Kidney (tissue), 22 donors: ENCODE measurements at places on chromosomes 16 and 17. TPM values are rescaled to one million over a fixed set of nuclear protein-coding genes. Genes with fewer than 3 reads are reported as not detected.

KRTAP9-2 gene
- total RNA-seq, result not detected

CSH2 gene
- total RNA-seq, result not detected

SMIM36 gene
- total RNA-seq, result not detected

HOXB4 gene
- total RNA-seq, result 22.6 TPM

GPR179 gene
- total RNA-seq, result not detected

ZNF267 gene
- total RNA-seq, result 18.3 TPM

SLC13A2 gene
- total RNA-seq, result 1.1 TPM

CACNG3 gene
- total RNA-seq, result not detected

TMEM238L gene
- 0.47 TPM for total RNA-seq

HIGD1B gene
- 2.2 TPM for total RNA-seq

GRCh38 chr16:69848637-69849545 lies 86.8 kb downstream of the WWP2 start:
- peak; percentile 69 for DNase-seq
- no peaks in the 10 kb centered on the region for H3K36me3 ChIP-seq
- H3K27me3 ChIP-seq, result no peaks in the 10 kb centered on the region
- H3K4me1 ChIP-seq, result no peaks in the 10 kb centered on the region

GRCh38 chr17:40485851-40486521 lies 15.4 kb downstream of the TNS4 start:
- no peak overlapping the region for H3K27ac ChIP-seq
- H3K4me3 ChIP-seq, result no peak overlapping the region
- H3K4me1 ChIP-seq, result peaks cover 6% of the 10 kb centered on the region
- no peaks in the 10 kb centered on the region for H3K27me3 ChIP-seq
- H3K36me3 ChIP-seq, result no peaks in the 10 kb centered on the region
- peak; percentile 79 for DNase-seq

DNA sequence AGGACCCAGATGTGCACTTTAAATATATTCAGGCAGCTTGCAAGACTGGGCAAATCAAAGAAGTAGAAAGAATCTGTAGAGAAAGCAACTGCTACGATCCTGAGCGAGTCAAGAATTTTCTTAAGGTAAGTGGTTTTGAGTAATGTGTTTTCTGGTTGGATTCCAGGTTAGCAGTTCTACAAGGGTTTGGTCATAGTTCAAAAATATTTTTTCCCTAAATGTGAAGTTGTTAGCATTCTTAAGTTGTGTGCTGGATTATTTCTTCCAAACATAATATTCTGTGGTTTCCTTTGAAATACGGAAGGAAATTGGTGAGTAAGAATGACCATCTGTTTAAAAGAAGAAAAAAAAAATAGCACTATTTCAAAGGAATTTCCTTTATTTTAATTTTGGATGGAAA lies 38.4 kb downstream of the PTRH2 start:
- no peak overlapping the region for H3K4me3 ChIP-seq
- H3K4me1 ChIP-seq, result peaks cover 34% of the 10 kb centered on the region
- DNase-seq, result peak; percentile 42
- H3K36me3 ChIP-seq, result peaks cover 34% of the 10 kb centered on the region
- H3K27ac ChIP-seq, result peak overlapping the region; percentile 67

- no peaks in the 10 kb centered on the region for H3K27me3 ChIP-seq
- DNase-seq, result no peak
- no peaks in the 10 kb centered on the region for H3K36me3 ChIP-seq
- no peak overlapping the region for H3K4me3 ChIP-seq
Observed at GRCh38 chr16:82876951-82877350, 250.2 kb downstream of the CDH13 start.

- H3K27ac ChIP-seq, result no peak overlapping the region
- peaks cover 24% of the 10 kb centered on the region for H3K4me1 ChIP-seq
- peaks cover 9% of the 10 kb centered on the region for H3K36me3 ChIP-seq
- no peak for DNase-seq
- H3K4me3 ChIP-seq, result peak overlapping the region; percentile 33
Observed at GRCh38 chr17:82050761-82051641, 610 bp downstream of the RFNG start.

GRCh38 chr17:76872221-76872873 lies 4.1 kb downstream of the MGAT5B start:
- DNase-seq, result no peak
- no peaks in the 10 kb centered on the region for H3K36me3 ChIP-seq
- no peaks in the 10 kb centered on the region for H3K4me1 ChIP-seq

- DNase-seq, result no peak
- no peaks in the 10 kb centered on the region for H3K36me3 ChIP-seq
- H3K4me3 ChIP-seq, result no peak overlapping the region
- H3K27ac ChIP-seq, result peak overlapping the region; percentile 47
- no peaks in the 10 kb centered on the region for H3K27me3 ChIP-seq
- peaks cover 14% of the 10 kb centered on the region for H3K4me1 ChIP-seq
Observed at GRCh38 chr17:55730808-55731207, 8.1 kb upstream of the TMEM100 start.

DNA sequence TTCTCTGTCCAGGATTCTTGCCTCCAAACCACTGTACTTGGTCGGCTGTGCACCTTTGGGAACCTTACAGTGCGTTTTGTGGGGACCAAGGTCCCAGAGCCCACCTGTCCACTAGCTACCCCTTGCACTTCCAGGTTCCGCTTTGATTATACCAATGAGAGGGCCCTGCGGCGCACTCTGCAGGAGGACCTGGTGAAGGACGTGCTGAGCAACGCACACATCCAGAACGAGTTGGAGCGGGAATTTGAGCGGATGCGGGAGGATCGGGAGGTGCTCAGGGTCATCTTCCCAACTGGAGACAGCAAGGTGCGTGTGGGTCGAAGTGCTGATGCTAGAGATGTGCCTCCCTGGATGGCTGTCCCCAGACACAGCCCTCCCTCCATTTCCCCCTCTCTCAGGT lies 18.8 kb downstream of the POLR2A start:
- H3K4me3 ChIP-seq, result no peak overlapping the region
- H3K27ac ChIP-seq, result no peak overlapping the region
- H3K27me3 ChIP-seq, result no peaks in the 10 kb centered on the region
- no peaks in the 10 kb centered on the region for H3K4me1 ChIP-seq

- peak overlapping the region; percentile 45 for H3K27ac ChIP-seq
- no peaks in the 10 kb centered on the region for H3K36me3 ChIP-seq
- H3K27me3 ChIP-seq, result no peaks in the 10 kb centered on the region
- peak; percentile 23 for DNase-seq
- no peak overlapping the region for H3K4me3 ChIP-seq
Observed at GRCh38 chr16:8788578-8789172, 8.8 kb downstream of the TMEM186 start.

DNA sequence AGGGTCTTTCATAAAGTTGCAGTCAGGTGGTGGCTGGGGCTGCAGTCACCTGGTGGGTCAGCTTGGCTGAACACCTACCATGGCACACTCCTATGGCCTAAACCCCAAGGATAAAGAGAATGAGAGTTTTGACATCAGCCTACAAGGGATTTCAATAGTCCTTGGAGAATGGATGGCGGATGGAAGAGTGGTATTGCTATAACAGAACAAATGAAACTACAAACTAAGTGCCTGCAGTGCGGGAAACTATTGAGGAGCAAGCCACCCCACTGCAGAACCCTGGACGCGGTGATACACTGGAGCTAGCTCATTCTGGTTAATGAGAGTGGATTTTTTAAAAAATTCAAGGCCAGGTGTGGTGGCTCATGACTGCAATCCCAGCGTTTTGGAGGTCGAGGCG lies 3.0 kb upstream of the PRPSAP2 start:
- no peak overlapping the region for H3K4me3 ChIP-seq
- no peaks in the 10 kb centered on the region for H3K36me3 ChIP-seq
- DNase-seq, result no peak
- no peaks in the 10 kb centered on the region for H3K4me1 ChIP-seq
- H3K27me3 ChIP-seq, result no peaks in the 10 kb centered on the region

- H3K4me3 ChIP-seq, result peak overlapping the region; percentile 49
- peak; percentile 97 for DNase-seq
- peaks cover 28% of the 10 kb centered on the region for H3K36me3 ChIP-seq
- H3K4me1 ChIP-seq, result peaks cover 5% of the 10 kb centered on the region
- H3K27me3 ChIP-seq, result no peaks in the 10 kb centered on the region
Observed at GRCh38 chr17:8226536-8227237, 16.3 kb upstream of the AURKB start.

- peaks cover 2% of the 10 kb centered on the region for H3K27me3 ChIP-seq
- peak overlapping the region; percentile 77 for H3K4me3 ChIP-seq
- H3K27ac ChIP-seq, result peak overlapping the region; percentile 90
- H3K36me3 ChIP-seq, result no peaks in the 10 kb centered on the region
- H3K4me1 ChIP-seq, result no peaks in the 10 kb centered on the region
Observed at GRCh38 chr17:42422412-42422957, 571 bp downstream of the CAVIN1 start.

- H3K36me3 ChIP-seq, result no peaks in the 10 kb centered on the region
- no peak for DNase-seq
- H3K27ac ChIP-seq, result no peak overlapping the region
- H3K4me3 ChIP-seq, result no peak overlapping the region
Observed at GRCh38 chr16:15803618-15804017, 53.2 kb downstream of the MYH11 start.

GRCh38 chr16:54509456-54509855 lies 222.9 kb upstream of the IRX3 start:
- no peak overlapping the region for H3K27ac ChIP-seq
- no peak for DNase-seq
- no peaks in the 10 kb centered on the region for H3K4me1 ChIP-seq
- H3K4me3 ChIP-seq, result no peak overlapping the region
- no peaks in the 10 kb centered on the region for H3K36me3 ChIP-seq

DNA sequence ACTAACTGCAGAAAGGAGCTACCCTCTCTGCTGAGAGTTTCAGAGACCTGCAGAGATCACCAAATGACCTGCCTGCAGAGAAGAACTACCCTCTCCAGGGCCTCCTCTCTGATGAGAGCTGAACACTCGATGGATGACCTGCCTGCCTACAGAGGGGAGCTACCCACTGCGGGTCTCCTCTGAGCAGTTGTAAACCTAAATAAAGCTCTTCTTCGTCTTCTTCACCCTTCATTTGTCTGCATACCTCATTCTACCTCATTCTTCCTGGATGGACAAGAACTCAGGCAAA lies 24.2 kb downstream of the SSH2 start:
- H3K36me3 ChIP-seq, result no peaks in the 10 kb centered on the region
- no peaks in the 10 kb centered on the region for H3K4me1 ChIP-seq
- H3K27ac ChIP-seq, result no peak overlapping the region
- DNase-seq, result no peak
- no peaks in the 10 kb centered on the region for H3K27me3 ChIP-seq
- no peak overlapping the region for H3K4me3 ChIP-seq

DNA sequence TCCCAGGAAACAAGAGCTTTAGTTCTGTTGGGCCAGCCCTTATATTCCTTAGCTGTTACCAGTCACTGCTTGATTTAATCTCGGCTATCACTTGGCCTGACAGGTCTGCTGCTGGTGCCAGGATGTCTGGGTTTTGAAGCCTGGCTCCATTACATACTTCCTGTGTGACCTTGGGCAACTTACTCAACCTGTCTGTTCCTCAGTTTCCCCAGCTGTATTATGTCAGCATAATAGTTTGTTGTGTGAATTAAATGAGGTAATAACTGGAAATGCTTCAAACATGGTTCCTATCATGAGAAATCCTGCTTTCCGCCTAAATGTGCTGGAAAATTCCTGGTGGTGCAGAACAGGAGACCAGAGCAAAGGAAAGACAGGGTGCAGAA lies 50.6 kb upstream of the STH start:
- H3K27me3 ChIP-seq, result peaks cover 4% of the 10 kb centered on the region
- no peak overlapping the region for H3K27ac ChIP-seq
- H3K36me3 ChIP-seq, result no peaks in the 10 kb centered on the region

- no peak overlapping the region for H3K27ac ChIP-seq
- no peak for DNase-seq
- H3K36me3 ChIP-seq, result no peaks in the 10 kb centered on the region
- H3K4me3 ChIP-seq, result no peak overlapping the region
- H3K27me3 ChIP-seq, result peaks cover 6% of the 10 kb centered on the region
- no peaks in the 10 kb centered on the region for H3K4me1 ChIP-seq
Observed at GRCh38 chr17:38604479-38605403, 1.0 kb downstream of the SRCIN1 start.

GRCh38 chr16:49556606-49557446 lies 183.2 kb downstream of the C16orf78 start:
- no peaks in the 10 kb centered on the region for H3K27me3 ChIP-seq
- no peak overlapping the region for H3K4me3 ChIP-seq
- H3K36me3 ChIP-seq, result no peaks in the 10 kb centered on the region
- H3K27ac ChIP-seq, result no peak overlapping the region
- no peaks in the 10 kb centered on the region for H3K4me1 ChIP-seq

DNA sequence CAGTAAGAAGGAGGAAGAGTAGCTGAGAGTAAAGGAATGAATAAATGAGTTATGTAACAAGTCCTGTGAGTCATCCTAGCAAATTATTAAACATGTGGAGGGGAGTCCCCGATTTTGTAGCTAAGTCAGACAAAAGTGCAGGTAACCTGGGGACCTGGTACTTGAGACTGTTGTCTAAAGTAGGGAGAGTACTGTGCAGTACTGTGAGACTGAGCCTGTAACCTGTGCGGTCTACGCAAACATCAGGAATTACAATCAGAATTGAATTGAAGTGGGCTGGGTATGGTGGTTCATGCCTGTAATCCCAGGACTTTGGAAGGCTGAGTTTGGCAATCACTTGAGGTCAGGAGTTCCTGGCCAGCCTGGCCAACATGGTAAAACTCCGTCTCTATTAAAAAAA lies 35.7 kb downstream of the IKZF3 start:
- H3K4me1 ChIP-seq, result peaks cover 4% of the 10 kb centered on the region
- H3K27me3 ChIP-seq, result no peaks in the 10 kb centered on the region
- DNase-seq, result no peak
- no peaks in the 10 kb centered on the region for H3K36me3 ChIP-seq
- peak overlapping the region; percentile 14 for H3K4me3 ChIP-seq

GRCh38 chr16:2475413-2476344 lies 752 bp downstream of the TBC1D24 start:
- H3K4me1 ChIP-seq, result peaks cover 16% of the 10 kb centered on the region
- no peak for DNase-seq
- no peaks in the 10 kb centered on the region for H3K36me3 ChIP-seq
- H3K4me3 ChIP-seq, result peak overlapping the region; percentile 6
- H3K27ac ChIP-seq, result peak overlapping the region; percentile 68
- no peaks in the 10 kb centered on the region for H3K27me3 ChIP-seq

GRCh38 chr16:592518-593306 lies 2.8 kb downstream of the RAB40C start:
- no peaks in the 10 kb centered on the region for H3K27me3 ChIP-seq
- no peaks in the 10 kb centered on the region for H3K36me3 ChIP-seq
- no peak for DNase-seq

GRCh38 chr17:60514500-60514899 lies 11.5 kb downstream of the APPBP2 start:
- no peak overlapping the region for H3K27ac ChIP-seq
- H3K36me3 ChIP-seq, result no peaks in the 10 kb centered on the region
- H3K4me3 ChIP-seq, result no peak overlapping the region
- no peaks in the 10 kb centered on the region for H3K27me3 ChIP-seq
- H3K4me1 ChIP-seq, result no peaks in the 10 kb centered on the region

GRCh38 chr17:79926142-79926604 lies 86.9 kb upstream of the CBX4 start:
- no peaks in the 10 kb centered on the region for H3K36me3 ChIP-seq
- H3K4me1 ChIP-seq, result no peaks in the 10 kb centered on the region
- H3K27me3 ChIP-seq, result peaks cover 7% of the 10 kb centered on the region
- DNase-seq, result no peak
- no peak overlapping the region for H3K4me3 ChIP-seq
